ENCODE measurements at places on chromosomes 12 and 14.

DNA sequence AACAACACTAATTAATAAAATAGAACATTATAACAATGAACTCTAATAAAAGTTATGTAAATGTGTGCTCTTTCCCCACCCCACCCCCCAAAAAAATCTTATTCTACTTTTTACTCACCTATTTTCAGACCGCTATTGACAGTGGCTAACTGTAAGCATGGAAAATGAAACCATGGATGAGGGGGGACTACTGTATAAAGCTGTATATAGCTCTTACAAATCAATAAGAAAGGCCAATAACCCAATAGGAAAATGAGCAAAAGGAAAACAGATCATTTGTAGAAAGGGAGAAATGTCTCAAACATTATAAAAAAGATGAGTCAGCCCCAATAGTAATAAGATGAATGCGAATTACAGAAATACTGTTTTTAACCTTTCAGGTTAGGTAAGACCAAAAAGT is 27.4 kb downstream of the YEATS4 start:
- DNase-seq: no peak

DNA sequence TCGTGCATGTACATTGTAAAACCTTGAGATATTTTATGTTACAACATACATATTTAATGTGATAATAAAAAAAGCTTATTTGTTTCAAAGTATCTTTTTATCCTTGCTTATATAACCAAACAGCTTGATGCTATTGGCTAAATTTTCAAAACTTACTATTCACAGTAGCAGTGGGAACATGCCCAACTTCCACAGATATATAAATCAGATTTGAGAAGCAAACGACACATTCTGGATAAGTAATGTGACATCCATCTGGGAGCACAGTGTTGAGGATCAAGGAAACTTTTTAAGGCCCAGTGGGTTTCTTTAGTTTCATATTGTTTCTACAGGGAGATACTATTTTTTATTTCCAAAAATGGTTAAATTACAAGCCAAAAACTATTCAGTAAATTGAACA is 350.7 kb downstream of the SEC23A start:
- no peak for DNase-seq

- no peak for DNase-seq
Observed at GRCh38 chr14:89628521-89628920, 211.5 kb upstream of the FOXN3 start.

DNA sequence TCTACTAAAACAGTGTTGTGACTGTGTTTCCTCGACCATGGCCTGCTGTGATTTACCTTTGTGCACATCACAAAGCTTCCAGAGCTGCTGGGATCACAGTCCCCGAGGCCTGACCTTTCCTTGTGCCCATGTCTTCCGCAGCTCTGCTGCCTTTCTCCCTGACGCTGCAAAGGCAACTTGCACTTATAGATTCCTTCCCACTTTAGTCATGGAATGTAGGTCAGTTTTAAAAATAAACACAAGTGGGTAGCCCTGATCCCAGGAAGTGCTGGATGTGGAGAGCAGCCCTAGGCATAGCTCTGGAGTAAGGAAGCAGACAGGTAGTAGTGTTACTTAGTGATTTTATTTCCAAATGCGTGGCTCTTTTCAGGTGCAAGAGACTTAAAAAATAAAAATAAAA is 825.7 kb downstream of the AACS start:
- DNase-seq: no peak

GRCh38 chr14:89228921-89229639 is 188.0 kb downstream of the FOXN3 start:
- no peak for DNase-seq

DNA sequence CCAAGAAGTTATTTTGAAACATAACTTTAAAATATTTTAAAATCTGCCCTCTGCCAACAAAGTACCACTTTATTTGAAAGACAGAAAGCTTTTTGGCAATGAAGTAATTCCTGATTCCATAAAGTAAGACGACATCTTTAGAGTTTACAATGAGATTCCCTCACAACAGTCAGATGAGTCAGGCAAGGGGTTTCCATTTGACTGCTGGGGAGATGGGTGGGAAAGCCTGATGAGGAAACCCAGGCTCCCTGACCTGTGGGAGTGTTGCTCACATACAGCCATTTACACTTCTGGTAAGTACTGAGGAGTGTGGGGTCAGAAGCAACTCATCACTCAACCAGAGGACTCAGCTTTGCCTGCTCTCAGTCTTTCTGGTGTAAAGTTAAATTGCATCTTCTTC is 10.2 kb downstream of the KITLG start:
- DNase-seq: no peak

GRCh38 chr12:116672842-116673516 is 64.9 kb downstream of the SPRING1 start:
- no peak for DNase-seq

GRCh38 chr12:132204793-132205270 is 60.6 kb downstream of the NOC4L start:
- DNase-seq: no peak

DNA sequence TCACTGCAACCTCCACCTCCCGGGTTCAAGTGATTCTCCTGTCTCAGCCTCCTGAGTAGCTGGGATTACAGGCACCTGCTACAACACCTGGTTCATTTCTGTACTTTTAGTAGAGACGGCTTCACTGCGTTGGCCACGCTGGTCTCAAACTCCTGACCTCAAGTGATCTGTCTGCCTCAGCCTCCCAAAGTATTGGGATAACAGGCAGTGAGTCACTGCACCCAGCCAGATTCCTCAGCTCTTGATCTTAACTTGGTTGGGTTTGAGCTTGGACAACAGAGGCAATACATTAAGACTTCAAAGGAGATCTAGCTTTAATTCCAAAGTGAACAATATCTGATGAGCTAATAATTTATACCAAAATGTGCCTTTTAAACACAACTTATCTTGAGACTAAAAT is 5.6 kb downstream of the DAZAP2 start:
- DNase-seq: no peak

GRCh38 chr14:54700717-54701116 is 133.8 kb downstream of the SAMD4A start:
- DNase-seq: no peak

- no peak for DNase-seq
Observed at GRCh38 chr12:70180130-70180529, 63.1 kb upstream of the CNOT2 start.

GRCh38 chr12:66964629-66965028 is 285.8 kb upstream of the GRIP1 start:
- DNase-seq: no peak

DNA sequence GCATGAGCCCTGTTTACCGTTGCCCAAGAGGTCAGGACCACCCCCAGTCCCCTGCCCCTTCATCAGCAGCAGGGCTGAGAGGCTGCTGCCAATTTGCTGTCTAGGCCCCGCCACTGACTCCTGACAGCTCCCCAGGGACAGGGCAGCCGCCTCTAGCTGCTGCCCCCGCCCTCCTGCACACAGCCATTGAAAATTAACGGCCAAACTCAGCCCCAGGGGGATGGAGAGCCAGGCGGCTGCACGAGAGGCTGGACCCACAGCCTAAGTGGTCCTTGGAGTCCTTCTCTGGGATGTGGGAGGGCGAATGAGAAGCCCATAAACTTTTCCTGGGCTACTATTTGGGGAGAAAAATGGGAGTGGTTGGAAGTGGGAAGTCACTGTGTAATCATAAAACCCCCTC is 4.6 kb downstream of the FOXN4 start:
- no peak for DNase-seq

GRCh38 chr12:40734276-40734675 is 42.0 kb downstream of the CNTN1 start:
- no peak for DNase-seq

DNA sequence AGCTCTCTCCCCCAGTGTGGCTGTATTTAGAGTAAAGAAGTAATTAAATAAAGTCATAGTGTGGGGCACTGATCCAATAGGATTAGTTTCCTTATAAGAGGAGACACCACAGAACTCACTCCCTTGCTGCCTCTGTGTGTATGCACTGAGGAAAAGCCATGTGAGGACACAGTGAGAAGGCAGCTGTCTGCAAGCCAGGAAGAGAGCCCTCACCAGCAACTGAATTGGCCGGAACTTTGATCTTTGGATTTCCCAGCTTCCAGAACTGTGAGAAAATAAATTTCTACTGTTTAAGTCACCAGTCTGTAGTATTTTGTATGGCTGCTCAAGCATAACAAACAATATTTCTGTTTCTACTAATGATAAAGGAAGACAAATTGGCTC is 368.7 kb upstream of the PRICKLE1 start:
- DNase-seq: no peak

DNA sequence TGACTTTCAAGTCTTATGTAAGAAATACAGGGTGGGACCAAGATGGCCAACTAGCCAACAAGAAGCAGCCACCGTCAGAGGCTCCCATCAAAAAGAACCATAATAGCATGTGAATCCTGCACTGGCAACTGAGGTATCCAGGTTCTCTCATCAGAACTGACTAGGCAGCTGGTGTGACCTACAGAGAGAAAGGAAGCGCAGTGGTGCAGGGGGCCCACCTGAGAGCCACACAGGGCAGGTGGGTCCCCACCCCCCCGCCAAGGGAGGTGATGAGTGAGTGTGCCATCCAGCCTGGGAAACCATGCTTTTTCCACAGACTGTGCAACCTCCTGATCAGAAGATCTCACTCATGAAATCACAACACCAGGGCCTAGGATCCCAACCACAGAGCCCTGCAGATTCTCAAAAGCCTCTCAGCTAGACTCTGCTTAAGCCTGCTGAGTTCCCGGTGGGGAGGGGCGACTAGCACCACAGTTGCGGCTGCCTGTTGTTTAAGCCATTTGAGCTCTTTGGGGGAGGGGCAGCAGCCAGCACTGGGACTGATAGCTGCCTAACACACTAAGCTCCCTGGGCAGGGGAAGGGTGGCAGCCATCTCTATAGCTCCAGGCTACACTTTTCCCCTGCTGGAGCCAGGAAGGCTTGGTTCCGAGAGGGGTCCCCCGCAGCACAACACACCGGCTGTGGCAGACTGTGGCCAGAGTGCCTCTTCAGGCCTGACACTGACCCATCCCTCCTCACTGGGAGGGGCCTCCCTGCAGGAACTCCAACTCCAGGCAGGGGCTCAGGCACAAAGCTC is 75.3 kb downstream of the GARIN6 start:
- DNase-seq: peak; percentile 11

GRCh38 chr12:104586351-104586919 is 129.7 kb downstream of the CHST11 start:
- no peak for DNase-seq

DNA sequence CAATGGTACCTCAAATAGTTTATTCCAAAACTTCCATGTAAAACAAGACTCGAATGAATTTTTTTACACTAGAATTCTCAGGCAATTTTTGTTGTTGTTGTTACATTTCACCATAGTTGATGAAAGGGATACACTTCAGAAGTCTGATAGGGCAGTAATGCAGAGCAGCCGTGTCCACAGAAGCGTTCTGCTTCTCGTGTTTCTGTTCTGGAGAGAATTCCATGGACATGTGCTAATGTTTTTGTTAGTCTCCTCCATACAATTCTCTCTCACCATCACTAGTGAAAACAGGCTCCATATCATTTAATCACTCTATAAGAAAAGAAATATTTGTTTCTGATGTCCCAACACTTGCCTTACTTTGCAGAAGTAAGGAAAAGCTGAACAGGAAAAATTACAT is 606.1 kb downstream of the SLC16A7 start:
- DNase-seq: no peak

- DNase-seq: no peak
Observed at GRCh38 chr12:5085896-5086295, 42.2 kb downstream of the KCNA5 start.

DNA sequence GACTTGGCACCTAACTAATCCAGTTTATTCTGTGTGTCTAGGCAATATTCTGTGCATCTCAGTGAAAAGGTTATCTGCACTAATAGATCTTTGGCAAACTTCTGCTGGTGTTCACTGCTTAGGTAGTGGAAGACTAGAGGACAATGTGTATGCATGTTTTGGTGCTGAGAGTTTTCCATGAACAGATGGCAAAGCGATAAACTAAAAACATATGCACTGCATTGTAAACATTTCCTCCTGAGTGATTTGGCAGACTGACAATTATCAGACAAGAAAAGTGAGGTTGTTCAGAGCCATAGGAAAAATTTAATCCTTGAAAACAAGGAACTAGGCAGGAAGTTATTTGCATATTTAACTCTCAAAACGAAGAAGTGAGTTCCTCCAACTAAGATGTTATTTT is 400.4 kb downstream of the ATP23 start:
- DNase-seq: no peak

- peak; percentile 11 for DNase-seq
Observed at GRCh38 chr14:39469094-39469710, 37.0 kb upstream of the FBXO33 start.

DNA sequence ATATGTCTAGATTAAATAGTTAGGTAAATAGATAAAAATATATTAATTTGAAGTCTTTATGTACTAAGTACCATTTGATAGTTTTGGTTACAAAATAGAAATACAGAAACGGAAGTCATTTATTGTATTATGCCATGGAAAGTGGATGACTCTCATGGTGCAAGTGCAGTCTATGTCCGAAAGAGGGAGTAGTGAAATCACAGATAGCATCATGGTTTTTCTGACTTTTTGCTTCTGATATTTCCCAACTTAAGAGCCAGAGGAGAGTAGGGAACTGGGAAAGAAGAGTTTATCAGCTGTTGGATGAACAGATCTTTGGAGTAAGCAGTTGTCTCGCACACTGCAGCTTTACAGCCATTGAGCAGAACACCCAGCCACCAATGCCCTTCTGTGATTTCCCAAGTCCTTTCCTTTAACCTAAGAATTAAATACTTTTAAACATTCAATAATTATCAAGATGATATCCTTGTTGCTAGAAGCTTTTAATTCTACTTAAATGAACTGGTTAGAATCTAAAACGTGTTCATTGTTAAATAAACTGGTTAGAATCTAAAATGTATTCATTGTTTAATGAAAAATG is 18.4 kb upstream of the SRGAP1 start:
- no peak for DNase-seq

- DNase-seq: no peak
Observed at GRCh38 chr14:104600141-104600643, 4.4 kb downstream of the TMEM179 start.

GRCh38 chr12:113266106-113266895 is 45.0 kb downstream of the TPCN1 start:
- DNase-seq: no peak

- DNase-seq: no peak
Observed at GRCh38 chr12:64006211-64006825, 161.8 kb downstream of the SRGAP1 start.

DNA sequence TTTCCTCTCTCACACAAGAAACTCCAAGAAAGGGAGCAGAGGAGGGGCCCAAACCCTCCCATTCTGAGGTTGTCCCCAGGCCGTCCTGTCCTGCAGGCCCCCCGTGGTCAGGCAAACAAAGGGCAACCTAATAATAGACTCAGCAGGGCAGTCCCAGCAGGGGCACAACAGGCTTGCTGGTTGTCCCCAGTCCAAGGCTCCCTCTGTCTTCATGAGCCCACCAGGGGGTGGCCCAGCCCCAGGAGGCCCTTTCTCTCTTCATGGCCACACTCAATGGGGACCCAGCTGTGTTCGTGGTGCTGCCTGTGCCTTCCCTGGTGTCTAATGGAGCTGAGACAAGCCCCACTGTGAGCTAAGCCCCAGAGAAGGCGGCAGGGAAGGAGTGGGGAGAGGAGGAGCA is 359.9 kb downstream of the ADGRD1 start:
- no peak for DNase-seq

Measured in iPS DF 6.9 (cell line).